ENCODE measurements at places on chromosomes 6 and 20.

DNA sequence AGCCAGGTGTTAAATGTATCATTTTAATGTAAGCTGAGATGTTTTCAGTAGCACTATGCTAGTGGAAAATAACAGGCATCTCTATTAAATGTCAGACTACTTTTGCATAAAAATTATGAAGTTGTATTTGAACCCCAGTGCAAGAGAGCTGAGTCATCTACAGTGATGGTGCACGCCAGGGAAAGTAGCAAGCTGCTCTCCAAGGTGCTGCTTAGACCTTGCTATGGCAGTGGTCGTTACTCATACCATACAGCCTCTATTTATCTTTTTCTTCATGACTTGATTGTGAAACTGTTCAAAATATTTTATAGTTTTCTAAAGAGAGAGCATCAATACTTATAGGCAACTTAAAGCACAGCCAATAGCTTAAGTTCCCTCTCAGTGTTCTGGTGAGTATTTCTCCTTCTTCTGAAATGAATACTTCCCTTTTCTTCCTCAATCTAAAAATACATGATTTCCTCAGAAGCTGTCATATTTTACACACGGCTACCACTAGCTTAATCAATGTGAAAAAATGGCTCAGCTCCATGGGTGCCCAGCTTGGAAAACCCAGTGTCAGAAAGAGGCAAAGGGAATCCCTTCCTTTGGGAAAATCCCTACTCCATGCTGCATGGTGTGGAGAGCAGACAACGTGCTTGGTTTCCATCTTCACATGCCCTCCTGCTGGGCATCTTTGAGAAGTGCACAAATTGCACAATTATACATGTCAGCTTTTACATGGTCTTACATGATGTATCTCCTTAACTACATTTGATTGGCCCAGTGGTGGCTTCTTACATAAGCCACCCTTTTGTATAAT, 105.6 kb downstream of the ELOVL4 start:
- no peak for DNase-seq

DNA sequence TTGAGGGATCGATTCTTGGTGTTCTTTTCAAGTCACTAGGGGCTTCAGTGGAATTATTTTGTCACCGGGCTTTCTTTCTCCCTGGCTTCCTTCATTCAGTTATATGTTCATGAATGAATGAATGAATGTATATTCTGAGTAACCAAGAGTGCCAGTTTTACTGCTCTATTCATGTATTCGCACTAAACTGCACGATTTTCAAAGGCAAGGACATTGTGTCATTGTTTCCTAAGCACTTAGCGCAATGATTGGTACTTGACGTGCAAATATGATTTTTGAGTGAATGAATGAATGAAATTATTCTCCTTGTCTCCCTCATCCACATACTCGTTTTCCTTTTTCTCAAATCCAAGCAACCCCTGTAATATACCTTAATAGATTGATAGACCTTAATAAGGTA, 822 bp downstream of the AFG1L start:
- no peak for DNase-seq

DNA sequence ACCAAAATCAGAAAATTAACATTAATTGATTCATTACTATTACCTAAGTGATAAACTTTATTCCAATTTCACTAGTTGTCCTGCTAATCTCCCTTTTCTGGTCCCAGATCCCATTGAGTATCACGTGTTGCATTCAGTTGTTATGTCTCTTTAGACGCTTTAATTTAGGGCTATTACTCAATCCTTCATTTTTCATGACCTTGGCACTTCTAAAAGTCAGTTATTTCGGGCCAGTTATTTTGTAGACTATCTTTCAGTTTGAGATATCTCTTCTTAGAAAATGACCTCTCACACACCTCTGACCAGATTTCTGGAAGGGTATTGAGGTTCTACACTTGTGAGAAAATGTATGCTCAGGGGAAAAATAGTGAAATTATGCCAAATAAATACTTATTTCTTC, 34.0 kb upstream of the TASP1 start:
- DNase-seq = no peak

GRCh38 chr6:107720717-107721116, 103.4 kb downstream of the SCML4 start:
- DNase-seq = no peak

DNA sequence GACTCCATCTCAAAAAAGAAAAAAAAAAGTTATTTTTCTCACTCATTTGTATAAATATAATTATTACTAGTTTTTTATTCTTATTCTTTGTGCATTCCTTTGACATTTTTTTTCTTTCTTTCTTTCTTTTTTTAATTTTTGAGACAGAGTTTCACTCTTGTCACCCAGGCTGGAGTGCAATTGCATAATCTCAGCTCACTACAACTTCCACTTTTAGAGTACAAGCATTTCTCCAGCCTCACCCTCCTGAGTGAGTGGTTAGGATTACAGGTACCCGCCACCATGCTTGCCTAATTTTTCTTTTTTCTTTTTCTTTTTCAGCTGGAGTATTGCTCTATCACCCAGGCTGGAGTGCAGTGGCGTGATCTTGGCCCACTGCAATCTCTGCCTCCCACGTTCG, 51.4 kb upstream of the JARID2 start:
- DNase-seq = no peak

DNA sequence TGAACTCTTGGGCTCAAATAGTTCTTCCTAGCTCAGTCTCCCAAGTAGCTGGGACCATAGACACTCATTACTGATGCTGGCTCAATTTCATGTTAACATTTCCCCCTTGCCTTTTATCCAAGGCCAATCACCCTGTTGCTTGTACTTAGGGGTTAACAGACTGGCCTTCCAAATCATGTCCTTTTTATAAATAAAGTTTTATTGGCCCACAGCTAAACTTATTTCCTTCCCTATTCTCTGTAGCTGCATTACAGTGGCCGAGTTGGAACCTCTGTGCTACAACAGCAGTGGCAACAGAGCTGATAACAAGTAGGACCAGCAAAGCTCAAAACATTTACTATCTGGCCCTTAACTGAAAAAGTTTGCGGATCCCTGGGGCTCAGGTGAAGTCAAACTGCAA, 109.8 kb downstream of the ZFP64 start:
- no peak for DNase-seq
